Osteoblast (primary cell): ENCODE measurements at places on chromosomes 7 and 10. TPM values are rescaled to one million over a fixed set of nuclear protein-coding genes. Genes with fewer than 3 reads are reported as not detected.

DNA sequence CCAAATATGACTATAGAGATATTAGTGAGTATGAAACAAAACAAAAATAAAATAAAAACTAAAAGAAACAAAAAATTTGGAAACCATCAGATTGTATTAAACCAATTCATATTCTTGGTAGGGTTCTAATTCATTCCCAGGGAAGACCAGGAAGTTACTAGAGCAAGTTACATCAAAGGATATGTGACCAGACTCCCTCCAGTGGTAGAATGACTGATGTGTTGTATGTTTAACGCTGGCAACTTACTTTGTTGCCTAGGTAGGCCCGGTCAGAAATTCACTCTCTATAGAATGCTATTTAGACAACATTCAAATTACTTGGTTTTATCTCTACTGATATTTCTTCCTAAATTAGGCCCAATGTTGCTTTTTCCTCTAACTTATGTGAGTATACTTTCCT is 5.2 kb downstream of the PHYHIPL start:
- peak; percentile 71 for DNase-seq
- H3K27ac ChIP-seq = no peak overlapping the region
- H3K27me3 ChIP-seq = peaks cover 7% of the 10 kb centered on the region
- no peaks in the 10 kb centered on the region for H3K36me3 ChIP-seq
- no peak overlapping the region for H3K4me3 ChIP-seq

DNA sequence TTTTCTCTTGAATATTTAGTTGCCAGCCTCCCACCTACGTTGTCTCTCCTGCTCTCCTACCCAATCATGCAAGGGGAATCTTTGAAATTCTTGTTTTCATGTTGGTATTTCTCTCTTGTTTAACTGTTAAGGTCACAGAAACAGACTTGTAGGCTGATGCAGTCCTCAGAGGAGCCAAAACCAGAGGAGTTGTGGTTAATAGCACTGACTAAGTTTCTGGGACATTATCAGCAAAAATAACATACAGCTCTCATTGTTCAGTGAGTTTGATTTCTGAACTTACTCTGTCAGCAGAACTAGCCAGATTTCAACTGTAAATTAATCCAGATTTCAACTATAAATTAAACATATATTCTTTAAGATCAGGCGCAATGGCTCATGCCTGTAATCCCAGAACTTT is 11.1 kb upstream of the CUL1 start:
- no peaks in the 10 kb centered on the region for H3K27me3 ChIP-seq
- DNase-seq = peak; percentile 85
- no peaks in the 10 kb centered on the region for H3K36me3 ChIP-seq
- peaks cover 12% of the 10 kb centered on the region for H3K4me1 ChIP-seq

GRCh38 chr7:142753366-142753765 is 4.1 kb downstream of the PRSS1 start:
- H3K36me3 ChIP-seq = no peaks in the 10 kb centered on the region
- no peak for DNase-seq

Gene PCLO
- under 0.01 and 0.36 TPM in 2 replicates for total RNA-seq

Gene RTKN2
- total RNA-seq = 7.7 and 8.0 TPM in 2 replicates
